CD4-positive, alpha-beta T cell treated with Interleukin-4 for 4 hours (primary cell): ENCODE measurements at places on chromosomes 7 and 10.
A peak's percentile ranks its signal among the peaks of the same experiment; 100 is the strongest.

DNA sequence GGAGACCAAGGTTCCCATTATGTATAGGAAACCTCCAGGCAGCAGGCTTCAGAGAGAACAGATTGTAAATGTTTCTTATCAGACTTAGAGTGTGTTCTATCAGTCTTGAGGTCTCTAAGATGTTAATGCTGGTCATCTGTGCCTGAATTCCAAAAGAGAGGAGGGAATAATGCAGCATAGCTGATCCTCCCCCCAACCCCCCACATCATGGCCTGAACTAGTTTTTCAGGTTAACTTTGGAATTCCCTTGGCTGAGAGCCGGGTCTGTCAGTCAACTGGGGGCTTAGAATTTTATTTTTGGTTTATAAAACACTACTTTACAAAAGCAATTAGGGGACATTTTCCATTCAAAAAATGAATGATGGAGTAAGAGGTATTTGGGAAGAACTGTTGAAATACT, 184.3 kb downstream of the NEBL start:
- no peak for DNase-seq

DNA sequence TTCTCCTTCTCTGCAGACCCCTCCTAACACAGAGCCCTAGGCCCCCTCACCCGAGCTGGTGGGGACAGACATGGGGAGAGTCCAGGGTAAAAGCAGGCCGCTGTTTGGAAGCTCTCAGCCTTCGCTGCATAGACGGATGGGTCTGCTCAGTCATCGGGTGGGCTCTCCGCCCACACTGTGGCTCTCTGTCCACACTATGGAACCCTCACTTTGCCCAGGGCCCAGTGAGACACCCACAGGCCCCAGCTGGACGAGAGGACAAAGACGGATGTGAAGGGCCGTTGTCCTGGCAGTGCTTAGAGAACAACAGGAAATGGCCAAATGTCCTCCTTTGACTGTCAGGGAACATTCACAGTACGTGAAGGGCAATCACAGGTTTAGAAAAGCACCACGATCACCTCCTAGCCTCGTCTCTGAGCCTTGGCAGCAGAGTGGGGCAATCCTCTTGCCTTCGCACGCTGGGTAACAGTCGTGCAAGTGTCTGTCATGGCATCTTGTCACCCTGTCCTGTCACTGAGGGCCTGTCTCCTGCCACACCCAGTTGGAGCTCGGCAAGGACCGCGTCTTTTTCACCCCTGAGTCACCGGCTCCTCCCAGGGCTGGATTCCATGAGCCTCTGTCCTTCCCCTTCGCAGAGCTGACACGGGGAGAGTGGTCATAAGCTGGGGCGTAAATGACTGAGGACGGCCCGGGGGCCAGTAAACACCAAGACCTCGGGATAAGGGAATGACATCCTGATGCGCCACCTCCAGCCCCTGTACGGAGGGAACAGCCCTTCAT, 80.6 kb downstream of the PRKAG2 start:
- peak; percentile 9 for DNase-seq

DNA sequence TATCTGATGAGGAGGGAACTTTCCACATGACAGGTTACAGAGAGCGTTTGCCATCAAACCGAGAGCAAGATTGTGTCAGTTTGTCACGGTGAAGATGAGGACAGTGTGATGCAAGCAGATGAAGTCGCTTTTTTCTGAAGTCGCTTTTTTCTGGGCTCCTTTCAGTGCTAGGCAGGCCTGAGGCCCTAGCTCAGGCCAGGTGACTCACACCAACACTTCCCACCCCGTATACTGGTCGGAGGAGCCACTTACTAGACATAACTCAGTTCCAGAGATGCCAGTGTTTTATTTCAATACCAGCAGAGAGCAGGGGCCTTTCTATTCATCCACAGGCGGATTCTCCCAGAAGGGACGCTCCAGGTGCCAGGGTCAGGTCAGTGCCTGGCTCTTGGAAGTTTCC, 58.9 kb downstream of the SFMBT2 start:
- no peak for DNase-seq

DNA sequence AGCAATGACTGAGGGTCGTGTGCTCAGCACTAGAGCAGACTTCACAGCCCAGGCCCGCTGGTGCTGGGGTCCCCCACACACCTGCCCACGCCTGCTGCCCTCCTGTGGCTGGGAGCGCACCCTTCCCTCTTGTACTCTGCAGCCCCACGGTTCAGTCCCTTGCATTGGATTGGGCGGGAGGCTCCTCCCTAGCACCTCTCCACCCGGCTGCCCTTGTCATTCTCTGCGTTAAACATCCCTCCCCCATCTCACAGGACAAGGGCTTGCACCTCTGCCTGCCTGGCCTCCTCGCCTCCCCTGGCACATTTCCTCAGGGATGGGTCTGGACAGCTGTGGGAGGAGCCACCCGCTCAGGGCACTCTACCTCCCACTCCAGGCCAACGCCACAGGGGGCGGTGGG, 68.6 kb downstream of the ALOX5 start:
- no peak for DNase-seq

DNA sequence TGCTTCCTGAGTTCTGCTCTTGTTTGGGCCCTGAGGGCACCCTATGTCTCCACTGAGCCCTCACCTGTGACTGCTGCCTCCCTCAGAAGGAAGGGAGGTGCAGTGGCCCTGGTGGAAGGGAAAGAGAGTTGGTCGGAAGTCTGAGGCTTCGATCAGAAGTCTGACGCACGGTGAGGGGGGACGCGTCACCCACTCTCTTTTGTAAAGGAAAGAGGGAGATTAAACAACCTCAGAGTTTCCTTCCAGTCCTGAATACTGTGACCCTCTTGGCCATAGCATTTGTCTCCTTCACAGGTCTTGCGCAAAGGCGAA, 31.4 kb upstream of the TRIM8 start:
- peak; percentile 68 for DNase-seq

GRCh38 chr7:88775838-88776237, 16.3 kb downstream of the ZNF804B start:
- no peak for DNase-seq

DNA sequence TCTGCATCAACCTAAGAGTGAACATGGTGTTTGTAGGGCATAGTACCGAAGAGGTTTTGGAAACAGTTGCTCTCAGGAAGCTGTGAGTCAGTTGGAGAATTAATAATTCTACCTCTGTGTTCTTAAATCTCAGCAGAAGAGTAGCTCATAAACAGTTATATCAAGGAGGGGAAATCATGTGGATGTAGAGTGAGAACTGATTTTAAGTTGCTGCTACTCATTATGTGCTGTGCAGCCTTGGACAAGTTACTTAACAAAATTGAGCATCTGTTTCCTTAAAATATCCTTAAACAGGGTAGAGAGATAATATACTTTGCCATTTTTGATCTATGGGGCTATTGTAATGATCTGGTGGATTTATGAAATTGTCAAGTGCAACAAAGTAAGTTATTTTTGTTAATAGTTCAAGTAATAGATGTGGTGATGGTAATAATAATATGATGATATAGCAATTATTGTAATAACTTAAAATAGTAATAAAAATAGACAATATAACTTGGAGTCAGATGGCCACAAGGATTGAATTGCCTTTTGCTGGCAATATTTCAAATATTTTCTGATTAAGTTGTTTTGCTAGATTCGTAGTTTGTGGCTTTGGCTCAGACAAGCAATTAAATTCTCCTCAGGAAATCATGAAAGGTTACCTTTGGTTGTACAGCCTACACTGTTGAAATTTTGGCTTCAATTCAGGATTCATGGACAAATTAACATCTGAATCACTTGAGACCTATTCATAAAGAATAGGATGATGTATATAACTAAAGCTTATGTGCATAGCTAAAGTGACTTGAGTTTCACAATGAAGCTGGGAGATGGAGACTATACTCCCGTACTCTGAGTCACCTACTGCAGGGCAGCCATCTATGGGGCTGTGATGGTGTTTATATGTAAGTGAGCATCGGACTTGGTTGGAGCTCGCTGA, 228.5 kb downstream of the CDK14 start:
- no peak for DNase-seq

GRCh38 chr7:8232999-8233847, 28.7 kb downstream of the ICA1 start:
- no peak for DNase-seq
